Stimulated activated CD4-positive, alpha-beta T cell treated with anti-CD3 and anti-CD28 coated beads, Interleukin-12 subunit alpha, Interleukin-12 subunit beta, amount 100 ng/mL, for 48 hours (primary cell): ENCODE measurements at places on chromosomes 2 and 18.
A peak's percentile ranks its signal among the peaks of the same experiment; 100 is the strongest.

DNA sequence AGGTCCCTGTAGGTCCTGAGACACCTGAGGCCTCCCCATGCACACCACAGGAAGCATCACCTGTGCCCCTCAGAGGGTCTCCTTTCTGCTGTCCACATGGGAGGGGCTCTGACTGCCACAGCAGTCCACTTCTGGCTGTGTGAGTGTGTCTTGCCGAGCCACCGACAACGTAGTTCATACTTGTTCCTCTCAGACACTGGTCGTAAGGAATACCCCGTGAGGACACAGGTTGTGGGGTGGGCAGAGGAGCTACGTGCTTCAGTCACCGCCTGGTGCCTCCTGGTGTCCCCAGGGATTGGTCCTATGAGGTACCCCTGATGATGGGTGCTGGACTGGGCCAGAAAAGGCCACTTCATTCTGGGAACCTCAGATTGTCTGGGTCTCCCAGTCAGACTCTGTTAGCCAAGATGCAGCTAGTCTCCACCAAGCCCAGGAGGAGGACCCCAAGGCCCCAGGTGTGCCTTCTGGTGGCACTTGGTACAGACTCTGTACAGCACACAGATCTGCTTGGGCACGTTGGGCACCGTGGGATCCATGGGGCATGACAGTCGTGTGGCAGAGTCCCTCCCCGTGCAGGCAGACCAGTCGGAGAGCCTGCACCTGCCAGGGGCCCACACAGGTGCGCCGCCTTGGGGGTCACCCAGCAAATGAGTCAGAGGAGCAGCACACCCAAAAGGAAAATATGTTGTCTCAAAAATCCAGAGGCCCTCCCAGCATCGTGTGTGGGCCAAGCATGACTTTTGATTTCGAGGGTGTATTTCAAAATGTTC lies 2.5 kb downstream of the ARHGEF4 start:
- no peak for DNase-seq

DNA sequence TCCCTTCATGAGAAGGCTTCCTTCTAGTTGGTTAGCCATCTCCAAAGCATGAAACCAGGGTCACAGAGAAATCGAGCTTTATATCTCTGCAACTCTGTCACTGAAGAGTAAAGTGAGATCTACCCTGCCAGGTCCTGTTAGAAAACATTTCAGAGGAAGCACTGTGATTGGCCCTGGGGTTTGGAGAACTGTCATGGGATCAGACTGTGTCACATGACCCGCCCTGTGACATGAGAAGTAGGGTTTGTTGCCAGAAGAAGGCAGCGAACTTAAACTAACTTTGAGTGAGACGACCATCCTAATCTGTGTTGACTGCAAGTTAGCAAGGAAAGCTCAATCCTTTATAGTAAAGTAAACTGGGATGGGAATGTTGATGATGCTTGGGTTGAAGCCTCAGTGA lies 55.5 kb downstream of the SLC9A2 start:
- DNase-seq, result no peak

GRCh38 chr2:191115391-191115790 lies 35.4 kb downstream of the STAT4 start:
- peak; percentile 42 for DNase-seq

DNA sequence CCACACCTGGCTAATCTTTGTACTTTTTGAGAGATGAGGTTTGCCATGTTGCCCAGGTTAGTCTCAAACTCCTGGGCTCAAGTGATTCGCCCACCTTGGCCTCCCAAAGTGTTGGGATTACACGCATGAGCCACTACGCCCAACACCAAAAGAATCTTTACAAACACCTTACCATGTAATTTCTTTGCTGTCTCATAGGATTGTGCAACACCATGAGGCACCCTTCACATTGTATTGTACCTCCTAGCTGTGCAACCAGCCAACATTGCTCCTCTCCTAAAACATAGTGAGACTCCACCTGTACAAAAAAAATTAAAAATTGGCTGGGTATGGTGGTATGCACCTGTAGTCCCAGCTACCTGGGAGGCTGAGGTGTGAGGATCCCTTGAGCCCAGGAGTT lies 3.1 kb upstream of the MFSD6 start:
- no peak for DNase-seq

DNA sequence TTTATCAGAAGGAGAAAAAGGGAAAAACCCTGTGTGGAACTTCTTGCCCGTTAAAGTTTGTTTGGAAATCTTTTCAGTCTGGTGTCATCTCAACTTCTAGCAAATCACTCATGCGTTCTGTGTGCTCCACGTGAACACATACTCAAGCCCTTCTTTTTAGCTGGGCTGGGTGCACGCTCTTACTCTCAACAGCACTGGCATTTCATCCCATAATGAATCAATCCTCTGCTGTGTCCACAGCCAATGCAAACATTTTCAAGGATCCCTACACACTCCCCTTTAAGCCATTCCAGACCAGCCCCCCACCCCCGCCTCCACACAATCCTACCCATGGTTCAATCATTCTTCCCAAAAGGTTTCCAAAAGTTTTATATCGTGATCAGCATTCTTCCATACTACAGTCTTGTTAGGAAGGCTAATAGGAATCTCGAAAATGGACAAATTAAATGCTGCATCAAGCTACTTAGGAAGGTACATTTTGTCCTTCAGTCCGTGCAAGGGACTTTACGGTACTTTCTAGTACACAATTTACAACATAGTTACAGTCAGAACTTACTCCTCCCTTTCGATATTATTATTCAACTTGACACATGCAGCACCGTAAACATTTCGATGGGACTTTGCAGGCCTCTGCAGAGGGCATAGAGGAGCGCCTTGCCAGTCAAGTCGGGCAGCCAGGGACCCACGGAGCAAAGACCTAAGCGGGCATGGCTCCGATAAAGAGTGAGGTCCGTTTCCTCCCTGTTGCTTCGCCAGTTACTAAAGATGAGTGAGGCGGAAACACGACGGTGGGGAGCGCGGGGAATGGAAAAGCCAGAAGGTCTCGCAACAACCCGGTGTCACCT lies 1.4 kb downstream of the PTGR3 start:
- DNase-seq, result no peak

GRCh38 chr2:238151628-238152235 lies 7.0 kb upstream of the ERFE start:
- DNase-seq, result no peak

GRCh38 chr2:74515271-74515980 lies 1.2 kb downstream of the TLX2 start:
- DNase-seq, result no peak
